HT-29 (cell line): ENCODE measurements at places on chromosomes 7 and 10. TPM values are rescaled to one million over a fixed set of nuclear protein-coding genes. Genes with fewer than 3 reads are reported as not detected.
A peak's percentile ranks its signal among the peaks of the same experiment; 100 is the strongest.

DNA sequence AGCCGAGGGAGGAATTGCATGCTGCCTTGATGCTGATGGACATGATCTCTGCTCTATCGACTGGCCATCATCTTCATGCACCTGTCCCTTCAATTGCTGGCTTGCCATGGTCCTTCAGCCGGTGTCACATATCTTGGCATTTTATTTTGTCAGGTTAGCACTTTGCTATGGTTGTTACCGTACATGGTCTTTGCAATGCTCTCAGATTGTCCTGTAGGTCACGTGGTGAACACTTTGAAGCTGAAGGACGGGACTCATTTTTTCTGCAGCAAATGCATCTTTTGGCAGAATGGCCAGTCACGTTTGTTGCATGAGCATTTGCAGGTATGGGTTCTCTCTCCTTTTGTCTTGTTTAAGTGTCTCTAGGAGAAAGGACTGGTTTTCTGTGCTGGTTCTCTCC, 326.8 kb upstream of the SHH start:
- DNase-seq, result no peak

DNA sequence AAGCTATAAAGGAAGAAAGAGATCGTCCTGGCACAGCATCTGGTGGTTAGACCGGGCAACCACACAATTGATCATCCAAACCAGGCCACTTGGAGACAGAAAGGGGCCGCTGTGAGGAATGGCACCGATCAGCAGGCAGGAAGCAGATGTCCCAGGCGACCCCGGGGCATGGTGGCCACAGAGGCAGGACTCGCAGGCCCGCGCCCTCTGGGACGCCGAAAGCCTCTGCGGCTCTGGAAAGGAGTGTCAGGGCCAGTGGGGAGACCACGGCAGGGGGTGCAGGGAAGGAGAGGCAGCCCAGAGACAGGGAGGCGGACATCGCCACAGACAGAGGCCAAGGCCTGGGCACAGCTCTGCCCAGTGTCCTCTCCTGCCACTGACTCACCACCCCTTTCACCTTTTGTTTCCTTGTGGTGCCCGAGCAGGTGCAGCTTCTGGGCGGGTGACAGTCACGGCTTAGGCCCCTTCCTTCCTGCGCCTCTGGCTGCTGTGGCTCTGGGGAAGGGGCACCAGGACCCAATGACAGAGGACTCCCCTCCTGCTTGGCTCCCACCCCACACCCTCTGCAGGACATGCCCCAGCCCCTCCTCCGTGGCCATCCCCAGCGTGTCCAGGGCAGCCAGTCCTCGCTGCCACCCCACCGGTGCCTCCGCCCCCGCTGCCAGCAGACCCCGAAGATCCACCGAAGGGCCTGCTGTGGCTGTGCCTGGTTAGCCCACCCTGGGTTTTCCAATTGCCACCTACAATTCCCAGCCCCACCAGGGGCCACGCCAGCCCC, 10.9 kb downstream of the STK32C start:
- DNase-seq, result no peak

GRCh38 chr10:74178042-74178791, 27.2 kb downstream of the ADK start:
- DNase-seq, result no peak

NT5C2 gene
- total RNA-seq, result 35.2 and 39.4 TPM in 2 replicates

GRCh38 chr7:157073949-157074624, 63.6 kb upstream of the MNX1 start:
- DNase-seq, result no peak

GRCh38 chr10:59708816-59709394, 745 bp downstream of the SLC16A9 start:
- no peak for DNase-seq

DNA sequence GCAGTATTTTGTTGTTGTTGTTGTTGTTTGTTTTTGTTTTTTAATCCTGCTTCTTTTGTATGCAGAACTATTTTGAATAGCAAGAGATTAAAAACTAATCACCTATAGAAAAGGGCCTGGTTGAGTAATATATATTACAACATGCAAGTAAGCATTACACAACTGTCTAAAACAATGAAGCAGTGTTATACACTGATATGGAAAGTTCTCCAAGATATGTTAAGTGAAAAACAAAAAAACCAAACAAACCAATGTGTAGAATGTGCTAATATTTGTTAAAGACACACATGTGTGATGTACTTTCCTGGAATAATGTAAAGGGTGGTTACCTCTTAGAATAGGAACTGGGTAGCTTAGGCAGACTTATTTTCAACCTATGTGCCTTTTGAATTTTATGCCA, 117.4 kb downstream of the ZNF365 start:
- no peak for DNase-seq

- DNase-seq, result no peak
Measured at GRCh38 chr10:113175756-113176651, 226.0 kb downstream of the TCF7L2 start.

ZNF804B gene
- not detected in 2 replicates for total RNA-seq

DNA sequence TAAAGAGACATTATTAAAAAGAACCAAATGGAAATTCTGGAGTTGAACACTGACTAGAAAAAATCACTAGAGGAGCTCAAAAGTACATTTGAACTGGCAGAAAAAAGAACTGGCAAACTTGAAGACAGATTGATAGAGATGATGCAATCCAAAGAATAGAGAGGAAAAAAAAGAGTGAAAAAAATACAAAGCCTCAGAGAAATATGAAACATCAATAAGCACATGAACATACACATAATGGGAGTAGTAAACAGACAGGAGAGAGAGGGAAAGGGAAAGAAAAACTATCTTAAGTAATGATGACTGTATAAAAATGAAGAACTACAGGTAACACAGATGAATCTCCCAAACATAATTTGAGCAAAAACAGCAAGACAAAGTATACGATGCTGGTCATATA, 61.1 kb downstream of the CNOT4 start:
- DNase-seq, result no peak

DNA sequence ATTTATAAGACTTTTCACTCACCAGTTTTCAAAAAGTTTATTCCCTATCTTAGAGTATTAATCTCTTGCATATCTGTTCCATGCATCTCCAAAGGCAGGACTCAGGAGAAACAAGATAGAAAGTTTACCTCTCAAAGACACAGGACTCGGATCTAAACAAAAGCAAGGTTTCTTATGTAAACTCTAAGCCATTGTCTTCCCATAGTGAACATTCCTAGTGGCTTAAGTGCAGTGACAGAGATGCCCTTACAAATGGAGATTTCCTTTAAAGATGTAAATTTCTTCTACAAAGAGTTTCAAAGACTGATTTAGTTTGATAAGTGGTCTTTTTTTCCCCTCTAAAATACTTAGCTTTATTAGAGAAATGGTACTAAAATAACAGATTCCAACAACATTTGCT, 209.8 kb downstream of the ACTR3B start:
- no peak for DNase-seq

DNA sequence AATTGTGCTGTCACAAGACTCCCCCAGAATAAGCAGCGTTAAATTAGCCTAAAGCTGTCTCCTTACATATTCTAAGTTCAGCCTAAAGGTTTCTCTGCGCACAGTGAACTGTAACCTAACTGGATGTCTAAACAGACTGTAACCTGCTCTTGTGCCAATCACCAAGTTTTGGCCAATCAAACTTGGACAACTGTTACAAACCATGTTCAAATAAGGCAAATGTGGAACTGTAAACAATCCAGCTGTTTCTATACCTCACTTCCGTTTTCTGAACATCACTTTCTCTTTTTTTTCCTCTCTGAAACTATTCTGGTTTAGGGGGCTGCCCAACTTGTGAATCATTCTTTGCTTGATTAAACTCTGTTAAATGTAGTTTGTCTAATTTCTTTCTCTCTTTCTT, 252.2 kb upstream of the HABP2 start:
- DNase-seq, result no peak

- DNase-seq, result no peak
Measured at GRCh38 chr7:84039432-84039831, 155.2 kb downstream of the SEMA3A start.

CAV2 gene
- total RNA-seq, result 14.0 and 14.8 TPM in 2 replicates

- no peak for DNase-seq
Measured at GRCh38 chr10:92750791-92751533, 61.2 kb downstream of the HHEX start.

CALML3 gene
- not detected in 2 replicates for total RNA-seq

GRCh38 chr7:191105-191980, 1.0 kb upstream of the FAM20C start:
- no peak for DNase-seq

DNA sequence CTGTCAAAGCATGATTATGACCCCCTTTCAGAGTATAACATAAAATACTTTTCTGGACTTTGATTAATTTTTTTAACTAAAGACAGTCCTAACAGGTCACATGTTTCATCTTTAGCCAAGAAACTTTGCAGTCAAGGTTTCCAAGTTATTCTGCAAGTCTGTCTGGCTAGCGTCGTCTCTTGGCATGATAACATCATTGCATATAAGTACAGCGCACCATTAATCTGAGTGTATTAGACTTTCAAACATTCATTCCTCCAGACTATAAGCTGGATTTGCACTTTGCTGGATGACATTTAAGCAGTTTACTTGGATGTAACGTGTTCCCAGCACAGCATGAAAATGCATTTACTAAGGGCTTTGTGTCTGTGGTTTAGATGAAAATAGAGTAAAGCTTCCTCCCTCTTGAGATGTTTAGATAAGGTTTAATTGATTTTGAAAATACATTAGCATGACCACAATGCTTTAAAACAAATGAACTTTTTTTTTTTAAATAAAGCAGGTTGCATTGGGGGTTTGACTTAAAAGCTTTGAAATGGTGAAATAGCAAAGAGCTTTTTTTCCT, 349.0 kb upstream of the MTPN start:
- no peak for DNase-seq

ADK gene
- total RNA-seq, result 17.1 and 20.1 TPM in 2 replicates

POM121 gene
- total RNA-seq, result 17.5 and 18.7 TPM in 2 replicates

CPXM2 gene
- total RNA-seq, result not detected in 2 replicates

DNA sequence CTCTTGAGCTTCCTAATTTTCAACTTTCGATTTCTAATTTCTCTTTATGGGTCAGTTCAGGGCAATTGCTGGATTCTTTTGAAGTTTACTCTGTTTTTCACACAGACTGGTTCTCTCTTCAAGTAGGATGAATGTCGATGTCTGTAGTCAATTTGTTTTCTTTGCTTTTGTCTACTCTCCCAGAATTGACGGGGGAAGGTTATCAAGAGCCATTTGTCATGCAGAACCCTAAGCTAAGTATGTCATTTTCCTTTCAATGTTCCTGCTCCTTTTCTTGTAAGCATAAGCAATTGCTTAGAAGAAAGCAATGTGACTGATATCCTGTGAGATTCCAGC, 53.7 kb downstream of the SLC39A12 start:
- no peak for DNase-seq

DNA sequence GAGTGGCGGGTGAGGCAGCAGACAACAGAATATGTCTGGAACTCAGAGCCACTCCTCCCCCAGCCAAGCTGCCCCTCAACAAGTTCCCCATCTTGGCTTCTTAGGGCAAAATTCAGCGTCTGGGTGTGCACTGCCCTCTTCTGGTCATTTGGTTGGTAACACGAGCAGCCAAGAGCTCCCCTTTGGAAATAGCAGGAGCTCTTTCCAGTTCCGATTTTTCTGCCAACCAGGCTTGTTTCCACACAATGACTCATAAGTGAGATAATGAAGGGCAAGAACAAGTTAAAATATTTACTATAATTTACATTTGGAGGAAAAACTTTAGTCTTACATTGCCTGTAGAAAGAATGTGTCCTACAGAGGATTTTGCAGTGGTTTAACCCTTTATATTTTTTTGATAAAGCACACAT, 70.5 kb downstream of the ADCYAP1R1 start:
- DNase-seq, result peak; percentile 86

C7orf33 gene
- not detected in 2 replicates for total RNA-seq

DNA sequence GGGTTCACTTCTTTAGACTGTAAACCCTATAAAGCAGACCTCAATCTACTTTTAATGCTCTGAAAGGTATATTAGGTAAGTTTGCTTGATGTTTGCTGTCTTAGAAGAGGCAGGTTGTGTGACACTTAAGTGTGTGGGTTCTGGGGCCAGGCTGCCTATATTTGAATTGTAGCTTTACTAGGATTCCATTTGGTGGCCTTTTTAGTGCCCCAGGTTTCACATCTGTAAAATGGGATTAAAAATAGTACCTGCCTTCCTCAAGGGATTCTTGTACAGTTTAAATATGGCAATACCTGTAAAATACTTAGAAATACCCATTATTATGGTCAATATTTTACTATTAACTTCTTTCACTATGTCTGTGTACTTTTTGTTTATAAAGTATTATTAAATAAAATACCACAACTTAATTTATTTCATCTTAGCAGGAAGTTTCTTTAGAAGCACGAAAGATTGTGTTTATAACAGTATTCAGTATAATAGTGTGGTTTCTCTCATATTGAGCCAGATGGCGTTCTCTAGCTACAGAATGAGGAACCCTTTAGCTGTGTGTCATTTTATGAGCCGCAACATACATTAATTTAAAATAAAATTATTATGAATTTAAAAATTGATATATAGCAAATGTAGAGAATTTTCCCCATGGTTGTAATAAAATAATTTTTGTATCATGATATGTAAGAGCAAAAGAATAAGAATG, 94.2 kb downstream of the CDK14 start:
- no peak for DNase-seq

DNA sequence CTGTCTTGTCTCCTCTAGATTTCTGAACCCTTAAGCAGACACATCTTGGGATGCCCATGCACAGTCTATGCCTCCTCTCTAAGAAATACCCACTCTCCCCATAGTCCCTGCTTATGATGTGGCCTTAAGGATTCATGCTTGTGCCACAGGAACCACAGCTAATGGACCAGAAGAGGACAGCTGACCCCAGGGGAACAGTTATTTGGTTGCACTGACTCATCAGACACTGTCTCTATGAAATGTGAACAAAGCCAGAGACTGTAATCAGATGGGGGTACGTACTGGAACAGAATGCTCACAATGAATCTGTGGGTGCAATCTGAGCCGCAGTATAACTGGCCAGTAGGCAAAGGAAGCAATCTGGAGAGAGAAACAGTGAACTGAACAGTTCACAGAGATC, 121.9 kb downstream of the USP6NL start:
- no peak for DNase-seq

DNA sequence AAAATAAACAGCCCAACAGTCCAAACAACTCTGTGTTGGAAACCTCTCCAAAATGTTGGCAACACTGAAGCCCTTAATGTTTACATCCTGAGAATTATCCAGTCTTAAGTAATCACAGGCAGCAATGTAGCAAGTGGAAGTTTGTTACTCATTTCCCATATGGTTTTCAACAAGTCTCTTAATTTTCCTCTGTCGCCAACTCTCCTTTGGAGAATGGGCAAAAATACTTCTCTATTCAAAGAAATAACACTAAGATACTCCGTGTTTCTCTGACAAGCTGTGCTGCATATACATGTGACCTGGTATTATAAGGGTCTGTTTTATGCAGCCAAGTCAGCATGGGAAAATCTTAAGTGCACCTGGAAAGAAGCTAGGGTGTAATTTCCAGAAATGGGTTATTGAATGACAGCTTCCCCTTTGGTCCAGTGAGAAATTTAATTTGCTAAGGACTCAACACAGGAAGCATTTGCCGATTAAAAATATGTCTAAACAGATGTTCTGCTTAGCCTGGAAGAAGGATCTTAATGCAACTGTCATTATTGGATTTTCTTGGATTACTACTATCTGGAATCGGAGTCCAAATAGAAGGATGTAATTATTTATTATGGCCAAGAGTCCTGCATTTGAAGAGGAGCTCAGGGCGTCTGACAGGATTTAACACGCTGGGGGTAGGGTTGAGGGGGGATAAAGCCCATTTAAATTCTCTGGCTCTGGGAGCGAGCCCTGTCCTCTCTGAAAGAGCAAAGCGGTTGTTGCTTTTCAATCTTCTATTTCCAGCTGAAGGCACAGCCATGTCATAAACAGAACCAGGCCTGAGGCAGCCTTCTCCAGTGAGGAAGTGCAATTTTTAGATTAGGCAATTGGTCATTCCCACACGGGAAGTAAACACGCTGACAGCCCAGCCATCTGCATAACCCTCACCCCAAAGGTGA, 73.1 kb downstream of the TLL2 start:
- DNase-seq, result no peak

OR6B1 gene
- total RNA-seq, result not detected in 2 replicates

ZNF212 gene
- total RNA-seq, result 11.9 and 20.9 TPM in 2 replicates
